Astrocyte of the spinal cord (primary cell): ENCODE measurements at places on chromosomes 7 and 10.

- no peak for DNase-seq
Measured at GRCh38 chr10:10551596-10552301, 465.9 kb upstream of the CELF2 start.

- DNase-seq = no peak
Measured at GRCh38 chr7:99733448-99733847, 1.5 kb downstream of the CYP3A7 start.

- DNase-seq = peak; percentile 27
Measured at GRCh38 chr7:154953006-154953684, 49.8 kb downstream of the PAXIP1 start.

DNA sequence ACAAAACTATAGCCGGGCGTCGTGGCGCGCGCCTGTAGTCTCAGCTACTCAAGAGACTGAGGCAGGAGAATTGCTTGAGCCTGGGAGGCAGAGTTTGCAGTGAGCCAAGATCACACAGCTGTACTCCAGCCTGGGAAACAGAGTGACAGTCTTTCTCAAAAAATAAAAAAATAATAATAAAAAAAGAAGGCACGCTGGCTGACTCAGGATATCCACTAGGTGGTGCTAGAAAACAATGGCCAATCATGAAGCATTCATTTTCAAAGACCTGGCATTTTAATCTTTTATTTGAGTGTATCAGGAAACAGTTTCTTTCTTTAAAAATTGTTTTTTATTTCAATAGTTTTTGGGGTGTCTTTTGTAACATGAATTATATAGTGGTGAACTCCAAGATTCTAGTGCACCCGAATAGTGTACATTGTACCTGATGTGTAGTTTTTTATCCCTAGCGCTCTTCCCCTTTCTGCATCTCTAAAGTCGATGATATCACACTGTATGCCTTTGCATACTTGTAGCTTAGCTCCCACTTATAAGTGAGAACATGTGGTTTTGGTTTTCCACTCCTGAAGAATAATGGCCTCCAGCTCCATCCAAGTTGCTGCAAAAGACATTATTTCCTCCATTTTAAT, 88.6 kb downstream of the LYZL1 start:
- DNase-seq = peak; percentile 26

- no peak for DNase-seq
Measured at GRCh38 chr7:84985073-84985784, 201.6 kb downstream of the SEMA3D start.

DNA sequence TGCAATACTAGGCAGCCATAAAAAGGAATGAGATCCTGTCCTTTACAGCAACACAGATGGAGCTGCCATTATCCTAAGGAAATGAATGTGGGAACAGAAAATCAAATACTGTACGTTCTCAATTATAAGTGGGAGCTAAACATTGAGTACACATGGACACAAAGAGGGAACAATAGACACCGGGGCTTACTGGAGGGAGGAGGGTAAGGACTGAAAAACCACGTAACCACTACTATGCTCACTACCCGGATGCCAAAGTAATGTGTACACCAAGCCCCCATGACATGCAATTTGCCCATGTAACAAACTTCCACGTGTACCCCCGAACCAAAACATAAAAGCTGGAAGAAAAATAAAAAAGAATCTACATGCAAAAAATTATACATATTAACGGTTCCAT, 587.0 kb downstream of the PARD3 start:
- DNase-seq = no peak

- no peak for DNase-seq
Measured at GRCh38 chr7:23810099-23810498, 100.1 kb downstream of the STK31 start.

DNA sequence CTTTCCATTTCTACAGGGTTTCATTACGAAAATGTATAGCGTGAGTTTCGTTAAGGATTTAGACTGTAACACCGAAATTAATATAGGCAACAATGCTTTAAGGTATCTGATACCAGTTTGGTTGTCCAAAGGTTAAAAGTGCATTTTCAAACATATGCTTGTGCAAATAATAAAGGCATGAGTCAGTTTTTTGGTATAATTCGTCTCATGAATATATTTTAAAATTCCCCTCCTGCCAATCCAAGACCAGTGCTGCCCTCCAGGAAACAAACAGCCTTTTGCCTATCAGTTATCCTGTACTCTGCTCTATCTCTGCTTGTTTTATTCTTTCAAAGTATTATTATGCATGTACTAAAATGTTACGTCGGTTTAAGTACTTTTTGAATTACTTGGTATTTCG, 2.0 kb downstream of the LCOR start:
- DNase-seq = peak; percentile 12

- no peak for DNase-seq
Measured at GRCh38 chr7:70645876-70646351, 486.0 kb upstream of the GALNT17 start.

DNA sequence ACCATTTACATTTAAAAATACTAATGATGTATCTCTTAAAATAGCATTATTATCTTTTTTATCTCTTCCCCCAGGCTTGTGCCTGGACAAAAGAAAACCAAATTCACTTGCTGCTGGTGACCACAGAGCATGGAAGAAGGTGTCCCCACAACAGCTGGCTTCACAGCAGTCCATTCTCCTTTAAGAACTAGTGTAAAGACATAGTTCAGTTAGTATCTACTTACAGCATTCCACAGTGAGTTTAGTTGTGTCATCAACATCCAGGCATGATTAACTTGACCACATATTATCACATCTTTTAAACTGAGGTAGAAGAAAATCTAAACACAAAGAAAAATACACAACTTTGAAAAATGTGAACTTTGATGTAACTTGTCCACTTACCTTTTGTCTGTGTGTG, 55.0 kb downstream of the LRRC17 start:
- DNase-seq = peak; percentile 29

DNA sequence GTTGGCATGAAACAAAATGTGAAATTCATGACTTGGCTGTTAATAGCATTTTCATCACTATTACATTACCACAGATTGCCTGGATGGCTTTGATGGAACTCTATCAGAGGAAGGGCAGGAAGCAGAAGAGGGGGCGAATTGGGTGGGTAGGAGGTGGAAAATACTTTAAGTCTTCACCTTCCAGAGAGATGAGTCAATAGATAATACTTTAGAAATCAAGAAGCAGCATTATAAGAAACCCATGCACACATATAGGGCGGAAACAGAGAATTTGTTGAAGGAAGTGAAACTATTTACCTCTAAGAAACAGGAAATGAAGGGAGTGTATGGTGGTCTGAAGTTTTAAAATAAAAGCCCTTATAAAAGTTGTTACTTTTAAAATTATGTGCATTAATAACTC, 152.1 kb upstream of the TARP start:
- no peak for DNase-seq

- no peak for DNase-seq
Measured at GRCh38 chr7:7159063-7159658, 23.2 kb upstream of the C1GALT1 start.

DNA sequence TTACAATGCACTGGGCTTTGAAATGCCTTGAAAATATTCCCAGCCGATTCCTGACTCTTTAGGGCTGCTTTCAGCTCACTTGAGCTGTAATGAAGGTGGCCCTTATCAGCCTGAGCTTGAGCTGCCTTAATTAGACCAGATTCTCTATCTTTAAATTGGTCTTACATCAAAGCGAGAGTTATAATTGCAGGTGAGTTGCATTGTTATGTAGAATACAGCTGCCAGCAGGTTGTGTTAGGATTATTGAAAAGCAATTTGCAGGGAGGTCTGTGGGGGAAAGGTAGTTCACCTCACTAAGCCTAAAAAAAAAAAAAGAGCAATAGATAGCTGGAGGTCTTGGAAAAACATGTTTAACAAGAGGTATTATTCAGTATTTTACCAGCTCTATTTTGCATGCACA, 142.2 kb upstream of the HABP2 start:
- DNase-seq = no peak

DNA sequence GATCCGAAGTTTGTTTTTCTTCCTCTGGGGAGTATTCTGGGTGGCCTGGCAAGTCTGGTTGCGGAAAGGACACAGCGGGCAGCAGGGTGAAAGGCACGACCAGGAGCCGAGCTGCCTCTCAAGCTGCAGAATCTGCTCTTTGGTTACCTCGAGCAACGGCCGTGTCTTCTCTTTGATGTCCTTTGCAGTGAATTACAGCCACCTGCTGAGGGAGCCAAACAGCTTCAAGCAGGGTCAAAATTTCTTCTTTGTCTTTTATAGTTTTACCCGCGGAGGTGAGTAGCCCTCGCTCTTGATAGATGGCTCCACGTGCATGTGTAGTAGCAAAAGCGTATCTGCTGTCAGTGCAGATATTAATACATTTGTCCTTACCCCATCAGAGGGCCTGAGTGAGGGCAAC, 177.3 kb upstream of the MBL2 start:
- DNase-seq = peak; percentile 1
